Kasumi-1 (cell line): ENCODE measurements at places on chromosomes 16 and 17.

- no peak for DNase-seq
These were observed 393.1 kb downstream of the CNTNAP4 start for GRCh38 chr16:76670125-76670857.

DNA sequence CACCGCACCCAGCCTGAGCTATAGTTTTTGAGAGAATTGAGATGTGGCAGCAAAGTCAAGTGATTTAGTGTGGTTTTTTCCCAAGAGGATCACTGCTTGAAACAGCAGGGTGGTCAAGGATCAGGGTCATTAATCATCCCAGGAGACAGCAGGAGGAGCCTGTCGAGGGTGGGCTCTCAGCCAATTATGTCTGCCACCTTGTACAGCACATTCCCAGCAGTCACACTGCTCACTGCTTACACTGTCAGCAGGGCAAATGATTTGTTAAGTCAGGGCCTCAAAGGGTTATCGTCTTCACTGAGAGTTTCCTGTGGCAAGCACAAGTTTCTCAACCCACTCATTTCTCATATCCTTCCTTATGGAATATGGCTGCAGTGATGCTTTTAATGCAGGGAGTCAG lies 13.2 kb downstream of the B3GNT9 start:
- DNase-seq, result no peak

- no peak for DNase-seq
These were observed 6.0 kb upstream of the GRIN2A start for GRCh38 chr16:10188236-10188635.

GRCh38 chr17:49783071-49783715 lies 5.3 kb upstream of the KAT7 start:
- DNase-seq, result no peak

GRCh38 chr17:35978346-35978745 lies 3.0 kb downstream of the CCL16 start:
- DNase-seq, result no peak

DNA sequence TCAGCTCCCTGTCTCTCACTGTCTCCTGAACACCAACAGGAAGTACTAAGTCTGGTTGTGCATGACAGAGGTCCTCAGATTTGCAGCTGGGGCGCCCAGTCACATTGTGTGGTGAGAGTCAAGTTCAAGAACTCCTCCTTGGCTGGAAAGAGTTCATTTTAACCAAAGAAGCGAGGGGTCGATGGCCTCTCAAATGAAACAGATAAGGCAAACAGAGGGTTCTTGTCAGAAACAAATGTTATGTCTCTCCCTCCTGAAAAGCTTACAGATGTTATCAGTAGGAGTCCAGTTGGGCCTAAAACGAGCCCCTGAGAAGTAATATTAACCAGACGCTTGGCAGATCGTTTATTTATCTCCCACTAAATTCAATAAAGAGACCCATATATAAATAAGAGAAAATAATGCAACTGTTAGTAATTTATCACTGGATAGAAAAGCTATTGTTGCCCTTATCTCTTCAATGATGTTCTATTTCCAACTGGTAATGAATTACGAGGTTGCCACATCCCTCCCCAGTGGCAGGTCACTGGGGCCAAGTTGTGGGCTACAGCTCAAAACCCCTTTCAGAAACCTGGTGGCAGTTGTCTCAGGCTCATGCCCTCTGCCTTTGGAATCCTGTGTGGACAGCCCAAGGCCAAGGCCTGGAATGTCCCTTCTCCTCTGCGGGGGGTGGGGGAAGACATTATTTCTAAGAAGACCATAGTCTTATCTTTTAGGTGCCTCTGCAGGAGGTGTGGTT lies 307.5 kb upstream of the DYNLRB2 start:
- DNase-seq, result no peak

GRCh38 chr16:54417384-54417783 lies 130.8 kb upstream of the IRX3 start:
- no peak for DNase-seq

DNA sequence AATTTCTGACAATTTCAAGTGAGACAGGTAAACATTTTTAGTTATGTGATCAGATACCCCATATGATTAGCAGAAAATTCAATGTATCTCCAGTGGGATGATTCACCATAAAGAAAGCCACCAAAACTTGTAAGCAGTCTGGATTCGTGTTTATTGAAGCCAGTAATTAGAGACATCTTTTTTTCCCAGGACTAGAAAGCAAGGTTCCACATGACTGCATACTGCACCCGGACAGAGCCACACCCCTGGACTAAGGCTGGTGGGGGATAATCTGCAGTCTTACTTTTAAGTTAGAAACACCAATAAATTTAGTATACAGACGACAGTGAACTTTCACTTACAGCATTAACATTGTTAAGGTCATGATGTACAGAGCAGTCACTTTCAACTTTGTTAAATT lies 24.2 kb upstream of the CMTM4 start:
- DNase-seq, result no peak

GRCh38 chr17:81712468-81713003 lies 452 bp downstream of the SLC25A10 start:
- DNase-seq, result peak; percentile 50

DNA sequence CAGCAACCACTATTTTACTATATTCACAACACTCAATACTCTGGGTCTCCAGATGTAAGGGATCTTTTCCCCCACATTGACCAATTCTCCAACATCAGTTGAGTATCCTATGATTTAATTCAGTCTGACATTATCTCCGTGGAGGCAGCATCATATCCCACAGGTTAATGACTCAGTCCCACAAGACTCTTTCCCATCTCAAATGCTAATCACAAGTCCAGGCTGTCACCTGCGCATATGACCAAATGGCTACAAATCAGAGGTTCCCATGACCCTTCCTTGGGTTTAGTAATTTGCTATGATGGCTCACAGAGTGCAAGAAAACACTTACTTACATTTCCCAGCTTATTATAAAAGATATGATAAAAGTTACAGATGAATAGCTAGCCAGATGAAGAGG lies 18.7 kb downstream of the ACSM3 start:
- no peak for DNase-seq

DNA sequence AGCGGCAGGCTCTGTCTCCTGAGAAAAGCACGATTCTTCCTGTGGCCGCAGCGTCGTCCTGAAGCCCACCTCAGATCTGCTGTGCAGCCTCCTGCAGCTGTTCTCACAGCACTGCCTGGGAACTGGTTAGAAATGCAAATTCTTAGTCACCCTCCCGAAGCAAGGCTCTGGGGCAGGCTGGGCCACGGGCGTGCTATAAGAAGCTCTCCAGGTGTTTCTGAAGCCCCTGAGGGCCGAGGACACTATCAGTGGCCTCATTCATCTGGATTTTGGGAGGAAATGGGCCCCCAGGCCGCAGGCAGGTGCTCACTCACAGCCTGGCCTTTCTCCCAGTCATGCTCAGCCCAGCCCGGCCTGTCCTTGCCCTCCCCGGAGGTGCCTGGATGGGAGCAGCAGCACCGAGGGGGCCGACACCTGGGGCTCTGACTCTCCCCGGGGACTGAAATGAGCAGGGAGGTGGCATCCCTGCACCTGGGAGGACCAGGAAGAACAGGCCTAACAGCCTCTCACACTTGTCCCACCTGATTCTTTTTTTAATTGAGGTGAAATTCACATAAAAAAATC lies 10.4 kb upstream of the NLRC3 start:
- no peak for DNase-seq

- peak; percentile 55 for DNase-seq
These were observed 28.8 kb downstream of the MPP2 start for GRCh38 chr17:43878260-43879175.

DNA sequence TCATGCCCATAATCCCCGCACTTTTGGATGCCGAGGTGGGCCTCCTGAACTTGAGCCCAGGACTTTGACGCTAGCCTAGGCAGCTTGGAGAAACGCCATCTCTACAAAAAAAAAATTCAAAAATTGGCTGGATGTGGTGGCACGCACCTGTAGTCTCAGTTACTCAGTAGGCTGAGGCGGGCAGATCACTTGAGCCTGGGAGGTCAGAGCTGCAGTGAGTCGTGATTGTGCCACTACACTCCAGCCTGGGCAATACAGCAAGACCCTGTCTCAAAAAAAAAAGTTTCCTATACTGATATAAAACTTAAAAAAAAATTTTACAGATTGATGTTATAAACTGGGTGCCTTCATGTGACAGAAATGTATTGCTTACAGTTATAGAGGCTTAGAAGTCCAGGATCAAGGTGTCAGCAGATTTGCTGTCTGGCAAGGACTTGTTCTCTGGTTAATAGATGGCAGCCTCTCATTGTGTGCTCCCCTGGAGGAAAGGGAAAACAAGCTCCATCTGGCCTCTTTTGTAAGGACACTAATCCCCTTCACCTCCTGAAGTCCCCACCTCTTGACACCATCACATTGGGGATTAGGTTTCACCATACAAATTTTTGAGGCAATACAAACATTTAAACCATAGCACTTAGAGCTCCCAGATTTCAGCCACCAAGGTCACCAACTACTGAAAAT lies 8.5 kb upstream of the CES3 start:
- DNase-seq, result no peak

DNA sequence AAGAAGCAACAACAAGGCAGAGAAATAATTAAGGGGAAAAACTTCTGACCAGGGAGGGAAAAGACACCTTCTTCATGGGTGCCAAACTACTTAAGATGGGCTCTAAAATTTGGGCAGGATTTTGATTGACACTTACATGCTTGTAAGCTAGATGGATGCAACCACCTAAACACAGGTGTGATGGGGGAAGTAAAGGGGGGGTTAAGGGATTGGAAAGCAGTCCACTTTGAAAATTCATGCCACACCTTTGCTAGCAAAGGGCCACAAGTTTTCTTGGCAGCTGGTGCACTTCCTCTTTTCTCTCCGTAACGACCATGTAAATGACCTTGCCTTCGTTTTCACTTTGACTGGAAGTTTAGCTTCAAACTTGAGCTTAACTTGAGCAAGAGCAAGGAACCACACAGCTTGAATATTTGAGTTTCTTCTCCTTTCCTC lies 14.3 kb upstream of the PRKAR1A start:
- peak; percentile 93 for DNase-seq
